Activated CD4-positive, alpha-beta T cell treated with anti-CD3 and anti-CD28 coated beads, Interleukin-2, Interleukin-4, amounts not matched to agents 100 ng/mL and 50 ng/mL, durations not matched to agents 16 hours and 8 hours (primary cell): ENCODE measurements at places on chromosomes 1 and 21.

DNA sequence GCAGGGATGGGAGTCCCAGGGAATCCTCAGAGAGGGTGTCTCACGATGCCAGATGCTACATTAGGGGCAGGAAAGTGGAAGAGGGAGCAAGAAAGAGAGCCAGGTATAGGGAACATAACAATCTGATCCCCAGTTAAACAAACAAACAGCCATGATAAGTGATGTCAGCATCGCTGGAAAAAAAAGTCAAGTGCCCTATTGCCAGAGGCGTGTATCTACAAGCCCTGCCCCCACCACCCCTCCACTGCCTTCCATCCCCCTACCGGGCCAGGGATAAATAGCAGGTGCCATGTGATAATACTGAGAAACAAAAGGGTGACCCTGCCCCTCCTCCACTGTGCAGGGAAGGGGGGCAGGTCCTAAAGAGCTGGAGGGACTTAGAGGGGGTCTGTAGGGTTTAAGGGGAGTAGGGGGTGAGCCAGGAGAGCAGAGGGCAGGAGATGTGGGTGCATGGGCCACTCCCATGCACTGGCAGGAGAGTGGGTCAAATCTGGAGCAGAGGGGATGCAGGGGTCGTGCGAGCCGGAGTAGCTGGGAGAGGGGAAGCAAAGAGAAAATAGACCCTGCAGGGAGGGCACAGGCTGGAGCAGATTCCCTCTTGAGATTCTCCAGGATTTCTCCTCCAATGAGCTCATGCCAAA is 3.4 kb downstream of the SLC26A9 start:
- DNase-seq = peak; percentile 3

GRCh38 chr1:6351480-6352137 is 42.0 kb downstream of the ACOT7 start:
- no peak for DNase-seq

- no peak for DNase-seq
These were observed 765 bp upstream of the BMP8A start for GRCh38 chr1:39490596-39491145.

DNA sequence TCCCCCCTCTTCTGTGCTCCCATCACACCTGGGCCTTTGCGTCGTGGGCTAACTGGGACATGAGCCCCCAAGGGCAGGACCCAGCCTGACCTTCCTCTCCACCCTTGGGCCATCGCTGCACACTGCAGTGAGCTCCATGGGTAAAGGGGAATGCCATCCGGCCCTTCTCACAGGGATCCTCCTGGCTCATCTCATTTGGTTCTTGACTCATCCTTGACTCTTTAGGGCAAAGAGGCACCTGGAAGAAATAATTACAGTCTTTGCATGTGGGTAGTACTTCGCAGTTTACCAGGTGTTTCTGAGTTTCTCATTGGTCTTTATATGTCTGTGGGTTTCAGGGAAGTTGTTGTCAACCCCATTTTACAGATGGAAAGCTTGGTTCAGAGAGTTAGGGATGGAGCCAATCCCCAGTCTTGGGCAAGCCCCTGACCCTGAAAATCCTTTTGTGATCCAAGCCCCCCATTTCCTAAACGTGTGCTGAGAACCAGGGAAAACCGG is 59.3 kb upstream of the ID3 start:
- DNase-seq = no peak

GRCh38 chr1:30742963-30743559 is 14.5 kb downstream of the LAPTM5 start:
- no peak for DNase-seq

GRCh38 chr1:236421022-236421421 is 26.9 kb downstream of the EDARADD start:
- DNase-seq = no peak

- no peak for DNase-seq
These were observed 138.4 kb upstream of the IPO9 start for GRCh38 chr1:201690528-201690927.

DNA sequence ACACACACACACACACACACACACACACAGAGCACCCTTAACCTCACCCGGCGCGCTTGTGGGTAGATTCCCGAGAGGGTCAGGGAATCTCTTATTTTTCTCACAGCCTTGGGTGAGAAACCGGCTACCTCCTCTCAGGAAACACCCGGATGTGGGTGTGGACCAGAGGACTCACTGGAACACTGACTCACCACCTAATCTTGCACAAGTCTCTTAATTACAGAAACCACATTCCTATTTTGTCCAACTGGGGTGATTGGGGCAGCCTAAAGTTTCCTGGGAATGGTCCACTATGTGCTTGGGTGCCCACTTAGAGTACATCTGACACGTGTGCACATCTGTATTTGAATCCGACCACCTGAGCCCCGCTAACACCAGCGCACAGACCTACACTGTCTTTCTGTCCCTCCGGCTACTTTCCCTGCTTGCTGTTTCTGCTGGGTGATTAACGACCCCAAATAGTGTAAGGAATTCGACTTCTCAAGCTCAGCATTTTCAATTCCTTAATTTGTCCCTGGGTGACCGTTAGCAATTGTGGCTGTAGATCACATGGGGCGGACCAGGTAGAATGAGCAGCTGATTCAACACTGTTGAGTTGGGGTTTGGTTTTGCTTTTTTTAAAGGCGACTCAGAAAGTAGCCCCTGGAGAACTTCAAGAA is 14.0 kb upstream of the TBX15 start:
- DNase-seq = no peak

- no peak for DNase-seq
These were observed 233.7 kb upstream of the DMRTA2 start for GRCh38 chr1:50656931-50657330.

- DNase-seq = no peak
These were observed 79.6 kb downstream of the ZC3H11B start for GRCh38 chr1:219533280-219533679.

GRCh38 chr1:60090655-60091054 is 17.1 kb upstream of the C1orf87 start:
- no peak for DNase-seq

- DNase-seq = peak; percentile 46
These were observed 408.3 kb upstream of the PLXNA2 start for GRCh38 chr1:208652296-208653160.

DNA sequence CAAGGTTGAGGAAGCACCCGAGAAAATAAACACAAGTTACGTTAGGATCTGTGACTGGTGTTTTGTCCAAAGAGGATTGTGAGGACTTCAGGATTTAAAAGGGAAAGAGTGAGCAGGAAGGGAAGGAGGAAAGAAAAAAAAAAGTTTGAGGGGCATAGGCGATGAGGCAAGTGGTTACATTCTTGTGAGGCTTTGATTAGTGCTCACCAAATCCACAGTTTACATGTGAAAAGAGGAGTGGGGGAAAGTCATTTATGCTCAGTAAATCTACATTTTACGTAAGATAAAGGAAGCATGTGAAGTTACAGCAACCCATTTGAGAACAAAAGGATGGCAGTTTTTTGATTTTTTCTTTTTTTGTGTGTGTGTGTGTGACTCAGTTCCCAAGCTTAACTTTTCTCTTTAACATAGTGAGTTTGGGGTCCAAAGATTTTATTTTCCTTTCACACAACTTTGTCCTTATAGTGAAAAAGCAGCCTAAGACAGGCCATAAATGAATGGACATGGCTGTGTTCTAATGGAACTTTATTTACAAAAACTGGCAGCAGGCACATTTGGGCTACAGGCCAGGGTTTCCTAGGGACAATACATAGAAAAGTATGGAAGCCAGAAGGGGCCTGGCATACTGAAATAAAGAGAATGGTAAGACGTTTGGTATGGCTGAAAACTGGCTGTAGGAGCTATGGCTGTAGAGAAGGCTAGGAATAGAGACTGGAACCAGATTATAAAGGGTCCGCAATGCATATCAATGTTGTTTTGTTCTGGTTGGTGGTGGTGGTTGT is 121.7 kb downstream of the FGGY start:
- DNase-seq = no peak
